ENCODE measurements at places on chromosomes 11 and 22.
A peak's percentile ranks its signal among the peaks of the same experiment; 100 is the strongest.

DNA sequence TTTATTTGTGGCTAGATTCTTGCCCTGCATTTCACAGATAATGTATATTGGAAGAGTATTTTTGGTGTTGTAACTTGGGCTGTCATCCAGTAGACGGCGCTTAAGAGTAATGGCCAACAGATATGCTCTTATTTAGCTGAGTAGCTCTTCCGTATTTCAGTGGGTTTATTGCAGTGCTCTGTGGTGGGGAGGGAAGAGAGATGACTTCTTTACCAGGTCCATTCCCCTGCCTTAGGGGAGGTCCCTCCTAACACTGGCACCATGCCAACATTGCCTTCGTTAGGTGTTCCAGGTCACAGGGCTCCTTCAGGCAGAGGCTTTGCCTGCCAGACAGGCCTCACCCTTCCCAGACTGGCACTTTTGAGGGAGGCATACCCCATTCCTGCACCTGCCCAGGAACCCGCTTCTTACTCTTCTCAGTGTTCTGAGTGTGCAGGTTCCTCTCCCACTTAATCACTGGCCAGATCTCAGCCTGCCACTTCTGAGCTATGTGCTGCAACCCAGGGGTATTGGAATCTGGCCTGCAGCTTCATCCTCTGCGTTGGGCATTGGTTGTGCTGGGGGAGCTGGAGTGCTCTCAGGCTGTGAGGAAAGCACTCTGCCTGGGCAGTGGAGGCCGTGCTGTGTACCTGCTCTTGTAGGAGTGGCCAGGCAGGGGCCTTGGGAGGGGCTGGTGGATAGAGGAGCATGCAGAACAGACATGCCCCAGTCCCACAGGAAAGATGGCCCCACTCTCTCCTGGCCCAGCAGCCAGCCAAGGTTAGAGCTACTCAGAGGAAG, 29.4 kb upstream of the SLN start:
- no peak for DNase-seq

DNA sequence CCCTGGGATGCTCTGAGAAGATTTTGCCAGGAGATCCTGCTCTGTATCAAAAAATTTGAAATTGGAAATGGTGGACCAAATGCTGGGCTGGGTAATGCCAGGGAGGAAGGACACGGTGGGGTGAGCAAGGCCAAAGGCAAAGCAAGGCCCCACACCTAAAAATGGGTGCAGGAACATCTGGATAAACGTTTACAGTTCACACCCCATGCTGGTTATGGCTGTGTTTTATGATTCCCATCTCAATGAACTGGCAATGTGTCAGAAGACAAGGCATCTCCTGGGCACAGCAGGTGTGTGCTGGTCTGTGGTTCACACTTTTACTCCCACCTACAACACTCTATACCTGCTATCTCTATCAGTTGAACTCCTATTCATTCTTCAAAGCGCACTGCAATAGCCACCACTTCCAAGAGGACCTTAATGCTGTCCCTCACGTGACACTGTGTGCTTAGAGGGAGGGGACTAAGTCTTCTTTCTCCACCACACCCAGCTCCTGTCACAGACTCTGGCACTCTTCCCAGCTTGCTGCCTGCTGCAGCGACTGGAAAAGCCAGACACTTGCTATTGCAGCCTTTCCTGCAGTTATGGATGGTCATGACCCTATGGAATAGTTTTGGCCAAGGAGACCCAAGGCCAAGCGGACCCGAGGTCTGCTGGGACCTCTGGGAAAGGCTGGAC, 277.5 kb downstream of the CTTN start:
- no peak for DNase-seq

- no peak for DNase-seq
Observed at GRCh38 chr11:62719302-62719978, 7.8 kb downstream of the HNRNPUL2 start.

DNA sequence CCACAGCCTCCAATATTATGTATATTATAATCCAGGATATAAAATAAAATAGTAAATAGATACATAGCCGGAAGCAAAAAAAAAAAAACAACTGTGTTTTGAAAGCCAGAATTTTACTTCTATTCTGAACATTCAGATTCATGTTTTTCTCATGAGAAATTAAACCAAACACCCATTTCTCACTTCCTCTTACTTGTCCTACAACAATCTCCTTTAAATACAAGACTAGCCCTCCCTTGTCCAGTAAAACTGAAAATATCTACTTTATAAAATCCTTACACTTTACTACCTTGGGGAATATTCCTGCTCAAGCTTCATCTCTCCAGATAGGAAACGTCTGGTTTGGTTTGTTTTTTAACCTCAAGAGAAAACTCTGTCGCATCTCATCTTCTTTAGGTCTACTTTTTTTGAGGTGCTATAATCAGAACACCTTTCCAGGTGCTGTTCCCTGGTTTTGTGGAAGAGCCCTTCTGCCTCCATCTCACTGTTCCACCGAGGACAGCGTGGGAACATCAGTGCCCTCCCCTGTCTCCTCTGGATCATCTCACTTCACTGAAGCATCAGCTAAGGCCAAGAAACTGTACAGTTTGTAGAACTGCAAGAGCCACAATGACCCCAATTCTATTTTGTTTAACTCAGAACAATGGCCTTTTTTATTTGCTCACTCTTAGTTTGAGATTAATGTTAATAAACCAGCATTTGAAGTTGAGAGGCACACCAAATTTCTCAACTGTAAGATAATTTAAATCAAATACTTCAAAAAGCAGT, 82.0 kb upstream of the ARHGAP32 start:
- no peak for DNase-seq

- DNase-seq: no peak
Observed at GRCh38 chr11:6812390-6813005, 13.0 kb upstream of the OR6A2 start.

- DNase-seq: no peak
Observed at GRCh38 chr11:34674038-34674437, 53.1 kb downstream of the EHF start.

DNA sequence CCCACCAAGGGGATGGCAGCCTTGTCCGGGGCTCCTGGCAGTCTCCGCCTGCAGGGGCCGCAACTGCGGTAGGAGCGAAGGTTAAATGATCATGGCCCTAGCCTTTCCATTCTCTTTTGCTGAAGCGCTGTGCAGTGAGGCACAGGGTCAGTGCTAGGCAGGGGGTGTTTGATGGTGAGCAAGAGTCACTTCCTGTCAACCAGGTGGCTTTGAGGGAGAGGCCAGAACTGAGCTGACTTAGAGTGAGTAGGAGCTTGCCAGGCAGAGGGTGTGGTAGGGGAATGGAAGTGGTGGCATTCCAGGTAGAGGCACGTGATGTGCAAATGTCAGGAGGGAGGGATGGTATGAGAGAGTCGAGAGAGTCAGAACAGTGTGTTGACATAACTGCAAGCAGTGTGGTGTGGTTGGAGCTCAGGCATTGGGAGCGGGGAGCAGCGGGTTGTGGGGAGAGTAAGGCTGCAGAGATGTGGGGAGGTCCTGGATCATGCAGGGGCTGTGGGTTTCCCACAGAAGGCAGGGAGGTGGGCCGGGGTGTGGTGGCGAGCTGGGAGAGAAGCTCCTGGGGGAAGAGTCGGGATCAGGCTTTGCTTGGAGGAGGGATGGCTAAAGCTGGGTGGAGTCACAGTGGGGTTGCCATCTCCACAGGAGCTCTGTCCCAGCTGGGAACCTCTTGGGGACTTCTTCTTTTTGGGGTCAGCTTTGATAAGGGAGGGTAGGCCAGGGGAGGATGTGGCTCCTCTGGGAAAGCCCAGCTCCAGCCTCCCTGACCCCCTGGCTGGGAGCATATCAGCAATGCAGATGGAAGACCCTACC, 33.3 kb downstream of the AMPD3 start:
- no peak for DNase-seq

GRCh38 chr22:31841078-31841827, 87.4 kb downstream of the DEPDC5 start:
- DNase-seq: no peak

GRCh38 chr22:43476341-43476740, 64.5 kb downstream of the MPPED1 start:
- peak; percentile 23 for DNase-seq

- peak; percentile 27 for DNase-seq
Observed at GRCh38 chr22:44362249-44363012, 49.7 kb upstream of the SHISAL1 start.
